ENCODE measurements at places on chromosomes 11 and 22.
A peak's percentile ranks its signal among the peaks of the same experiment; 100 is the strongest.

DNA sequence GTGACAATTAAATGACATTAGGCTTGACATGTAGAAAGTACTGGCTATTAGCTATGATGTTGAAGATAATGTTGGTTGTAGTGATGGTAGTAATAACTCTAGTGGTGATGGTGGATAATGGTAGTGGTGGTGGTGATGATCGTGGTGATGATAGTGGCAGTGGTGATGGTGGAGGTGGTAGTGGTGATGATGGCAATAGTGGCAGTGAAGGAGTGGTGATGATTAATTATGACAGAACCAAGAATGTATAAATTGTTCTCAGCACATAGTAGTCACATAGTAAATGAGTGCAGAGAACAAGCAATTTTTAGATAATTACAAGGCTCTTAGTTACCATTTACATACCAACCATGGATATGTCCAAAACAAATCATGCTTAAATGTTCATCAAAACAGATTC, 5.3 kb upstream of the CD44 start:
- DNase-seq: no peak

GRCh38 chr11:76166314-76166713, 40.0 kb downstream of the WNT11 start:
- no peak for DNase-seq

DNA sequence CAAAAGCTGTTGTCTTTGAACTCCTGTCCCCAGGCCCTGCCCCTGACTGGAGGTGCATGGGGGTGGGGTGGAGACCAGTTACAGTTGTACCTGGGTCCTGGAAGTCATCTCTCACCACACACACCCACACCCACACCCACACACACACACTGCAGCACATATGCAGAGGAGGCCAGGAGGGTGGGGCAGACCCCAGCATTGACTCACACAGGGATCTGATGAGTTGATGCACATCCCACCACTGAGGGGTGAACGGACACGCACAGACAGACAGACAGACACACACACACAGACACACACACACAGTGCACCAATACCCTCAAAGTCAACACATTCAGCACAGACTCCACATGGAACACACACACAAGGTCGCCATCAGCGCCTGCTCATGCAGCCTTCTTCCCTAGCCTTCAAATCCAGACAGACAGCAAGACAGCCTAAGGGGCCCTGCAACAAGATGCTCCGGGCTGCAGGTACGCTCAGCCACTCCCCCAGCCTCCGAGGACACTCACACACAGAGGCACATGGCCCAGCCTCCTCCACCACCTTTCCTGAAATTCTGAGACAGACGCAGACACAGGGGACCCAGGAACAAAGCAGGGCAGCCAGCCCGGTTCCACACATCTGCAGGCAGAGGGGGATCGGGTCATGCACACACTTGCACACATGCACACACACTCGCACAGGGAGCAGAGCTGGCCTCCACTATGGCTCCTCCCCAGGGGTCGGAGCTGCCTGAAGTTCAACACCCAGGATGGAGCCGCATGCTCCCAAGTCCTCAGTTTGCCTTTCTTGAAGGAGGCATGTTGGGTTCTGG, 26.5 kb downstream of the SYT7 start:
- DNase-seq: no peak

GRCh38 chr11:81899156-81899555, 834.5 kb downstream of the FAM181B start:
- DNase-seq: no peak

DNA sequence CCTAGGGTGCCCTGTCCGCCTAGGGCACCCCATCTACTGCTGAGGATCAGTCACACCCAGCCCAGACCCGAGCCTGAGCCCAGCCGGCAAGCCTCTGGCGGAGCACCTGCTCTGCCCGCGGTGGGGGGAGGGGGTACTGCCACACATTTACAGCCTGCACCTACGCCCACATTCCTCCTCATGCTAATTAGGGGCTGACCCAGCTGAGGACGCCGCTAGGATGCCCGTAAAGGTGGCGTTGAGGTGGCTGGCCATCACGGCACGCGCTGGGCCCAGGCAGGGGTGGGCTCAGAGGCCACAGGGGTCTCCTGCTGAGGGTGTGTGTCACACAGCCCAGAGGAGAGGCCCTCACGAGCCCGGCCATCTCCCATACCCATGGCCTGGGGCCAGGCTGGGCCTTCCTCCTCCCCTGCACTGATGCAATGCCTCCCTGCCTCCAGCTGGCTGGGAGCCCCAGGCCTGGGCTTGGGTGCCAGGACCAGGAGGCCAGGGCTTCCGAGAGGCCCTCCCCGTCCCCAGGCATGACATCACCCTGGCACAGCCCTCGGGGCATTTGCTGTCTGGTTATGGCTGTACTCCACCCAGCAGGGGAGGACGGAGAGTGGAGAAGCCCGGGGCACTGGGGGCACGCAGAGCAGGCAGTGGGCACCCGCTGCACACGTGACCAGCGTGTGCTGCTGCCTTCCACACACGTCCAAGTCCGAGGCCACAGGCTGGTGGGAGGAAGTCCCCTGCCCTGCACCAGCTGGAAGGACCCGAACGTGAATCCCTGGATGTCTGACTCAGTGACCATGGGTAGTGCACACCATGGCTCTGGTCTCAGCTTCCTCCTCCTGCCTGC, 12.7 kb downstream of the DUSP8 start:
- DNase-seq: peak; percentile 74

DNA sequence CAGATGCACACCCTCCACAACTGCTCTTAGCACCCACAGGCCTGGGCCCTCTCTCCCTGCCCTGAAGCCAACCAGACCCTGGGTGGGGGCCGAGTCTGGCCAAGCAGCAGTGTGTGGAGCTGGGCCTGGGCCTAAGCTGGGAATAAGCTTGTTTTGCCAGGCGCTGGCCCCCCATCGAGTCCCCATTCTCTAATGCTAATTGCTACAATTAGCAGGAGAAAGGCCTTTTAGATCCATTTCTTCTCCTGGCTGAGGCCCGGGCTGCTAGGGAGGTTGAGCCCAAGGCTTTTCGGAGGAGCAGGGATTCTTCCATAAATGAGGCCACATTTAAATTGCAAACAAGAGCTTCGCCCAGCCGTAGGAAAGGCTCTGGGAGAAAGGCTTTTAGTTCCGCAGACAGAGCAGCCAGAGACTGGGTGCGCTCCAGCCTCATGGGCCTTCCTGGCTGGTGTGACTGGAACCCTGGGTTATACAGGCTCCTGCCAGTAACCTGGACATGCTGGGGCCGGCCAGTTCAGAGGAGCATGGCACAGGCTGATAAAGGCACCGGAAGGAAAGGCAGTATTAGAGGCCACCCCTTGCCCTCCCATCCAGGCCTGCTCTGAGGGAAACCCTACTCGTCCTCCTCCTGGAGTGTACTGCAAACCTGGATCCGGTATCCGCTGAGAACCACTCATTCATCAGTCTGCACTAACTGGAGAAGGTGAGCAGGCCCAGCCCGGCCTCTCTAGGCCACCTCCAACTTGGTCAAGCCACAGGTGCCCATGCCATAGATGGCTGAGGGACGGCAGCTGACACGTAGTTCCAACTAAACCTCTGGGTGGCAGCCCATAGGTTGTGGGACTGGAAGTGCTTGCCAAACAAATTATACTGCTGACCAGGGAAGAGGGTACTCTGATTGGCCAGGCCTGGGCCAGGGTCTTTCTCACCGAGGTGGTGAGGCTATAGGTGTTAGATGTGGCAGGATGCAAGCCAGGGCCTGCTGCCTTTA, 6.2 kb downstream of the KCNQ1OT1 start:
- no peak for DNase-seq

DNA sequence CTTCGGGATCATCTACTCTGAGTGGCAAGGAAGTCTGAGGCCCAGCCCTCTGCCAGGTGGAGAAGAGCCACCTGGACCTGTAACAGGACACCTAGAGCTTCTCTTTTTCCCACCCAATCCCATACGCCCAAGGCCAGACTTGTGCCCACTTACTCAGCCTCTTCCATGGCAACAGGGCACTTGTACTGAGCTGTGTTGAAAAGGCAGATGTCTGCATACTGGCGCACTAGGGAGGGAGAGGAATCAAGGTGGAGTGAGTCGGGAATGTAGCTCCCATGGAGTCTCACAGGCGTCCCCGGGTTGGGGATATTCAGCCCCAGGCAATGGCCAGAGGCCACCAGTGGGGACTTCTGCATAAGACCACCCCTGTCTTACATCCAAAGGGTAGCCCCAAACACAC, 36.1 kb downstream of the TPBGL start:
- DNase-seq: no peak

GRCh38 chr11:104490182-104490581, 326.2 kb upstream of the PDGFD start:
- no peak for DNase-seq

DNA sequence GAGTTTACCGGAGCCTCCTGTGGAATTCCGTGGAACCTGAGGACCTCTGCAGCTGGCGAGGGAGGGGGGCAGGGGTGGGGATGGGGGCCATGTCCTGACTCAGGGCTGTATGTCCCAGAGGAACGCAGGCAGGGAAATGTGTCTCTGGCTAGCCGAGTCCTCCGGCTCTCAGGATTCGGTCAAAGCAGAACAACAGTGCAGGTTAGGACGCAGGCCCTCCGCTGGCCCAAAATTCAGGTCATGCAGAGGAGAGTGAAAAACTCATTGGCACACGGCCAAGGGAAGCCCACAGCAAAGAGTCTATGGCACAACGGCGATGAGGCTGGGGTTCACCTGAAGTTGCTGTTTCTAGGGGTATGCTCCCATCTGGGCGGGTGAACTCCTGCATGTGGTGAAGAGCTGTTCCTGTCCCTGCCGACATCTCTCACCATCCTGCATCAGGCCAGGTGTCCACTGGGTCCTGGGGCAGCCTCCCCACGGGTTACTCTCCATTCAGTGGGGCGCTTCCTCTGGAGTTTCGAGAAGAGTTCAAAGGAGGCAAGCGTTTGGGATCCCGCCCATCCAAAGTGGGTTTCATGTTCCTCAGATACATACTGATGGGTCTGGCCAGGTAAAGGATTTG, 1055.3 kb downstream of the BRD1 start:
- no peak for DNase-seq

- DNase-seq: no peak
Observed at GRCh38 chr22:46936378-46936903, 174.0 kb downstream of the TBC1D22A start.

DNA sequence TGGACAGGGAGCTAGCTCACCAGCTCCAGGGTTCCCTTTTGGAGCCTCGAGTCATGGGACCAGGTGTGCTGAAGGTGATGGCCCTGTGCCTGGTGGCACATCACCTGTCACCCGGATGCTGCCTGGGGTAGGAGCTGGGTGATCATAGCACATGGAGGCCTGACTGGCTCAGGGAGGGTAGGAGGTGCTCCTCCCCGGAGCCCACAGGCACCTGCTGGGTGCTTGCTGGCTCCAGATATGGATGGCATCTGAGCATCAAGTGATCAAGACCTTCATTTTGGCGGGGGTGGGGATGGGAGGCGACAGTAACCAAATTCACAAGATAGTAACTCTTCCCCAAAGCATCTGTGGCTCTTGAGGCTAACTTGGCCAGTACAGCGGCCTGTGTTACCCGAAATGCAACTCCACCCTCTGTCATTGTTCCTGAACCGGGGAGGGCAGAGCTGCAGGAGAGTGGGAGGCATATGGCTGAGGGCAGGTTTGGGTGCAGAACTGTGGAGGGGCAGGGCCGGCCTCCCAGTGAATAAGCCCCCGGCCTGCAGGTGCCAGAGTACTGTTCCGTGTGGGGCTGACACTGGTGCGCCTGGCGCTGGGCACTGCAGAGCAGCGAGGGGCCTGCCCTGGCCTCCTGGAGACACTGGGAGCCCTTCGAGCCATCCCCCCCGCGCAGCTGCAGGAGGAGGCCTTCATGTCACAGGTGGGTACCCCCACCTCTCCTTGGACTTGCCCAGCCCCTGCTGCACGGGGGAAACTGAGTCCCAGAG, 4.7 kb downstream of the TBC1D10C start:
- no peak for DNase-seq

DNA sequence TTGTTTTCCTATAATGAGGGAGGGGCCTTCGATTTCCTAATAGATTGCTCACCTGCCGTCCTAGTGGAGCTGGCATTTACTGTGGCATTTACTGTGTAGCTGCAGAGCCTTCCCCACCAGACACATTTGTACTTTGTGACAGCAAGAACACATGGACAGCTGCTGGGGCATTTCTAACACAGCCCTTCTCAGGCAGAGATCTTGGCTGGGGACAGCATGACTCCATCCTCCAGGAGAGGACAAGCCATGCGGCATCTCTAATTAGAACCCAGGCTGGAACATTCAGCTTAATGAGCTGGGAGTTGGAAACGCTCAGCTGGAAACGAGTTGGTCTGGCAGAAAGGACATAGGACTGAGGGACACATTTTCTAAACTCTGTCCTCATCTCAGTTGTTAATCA, 887.5 kb downstream of the NTM start:
- DNase-seq: no peak

DNA sequence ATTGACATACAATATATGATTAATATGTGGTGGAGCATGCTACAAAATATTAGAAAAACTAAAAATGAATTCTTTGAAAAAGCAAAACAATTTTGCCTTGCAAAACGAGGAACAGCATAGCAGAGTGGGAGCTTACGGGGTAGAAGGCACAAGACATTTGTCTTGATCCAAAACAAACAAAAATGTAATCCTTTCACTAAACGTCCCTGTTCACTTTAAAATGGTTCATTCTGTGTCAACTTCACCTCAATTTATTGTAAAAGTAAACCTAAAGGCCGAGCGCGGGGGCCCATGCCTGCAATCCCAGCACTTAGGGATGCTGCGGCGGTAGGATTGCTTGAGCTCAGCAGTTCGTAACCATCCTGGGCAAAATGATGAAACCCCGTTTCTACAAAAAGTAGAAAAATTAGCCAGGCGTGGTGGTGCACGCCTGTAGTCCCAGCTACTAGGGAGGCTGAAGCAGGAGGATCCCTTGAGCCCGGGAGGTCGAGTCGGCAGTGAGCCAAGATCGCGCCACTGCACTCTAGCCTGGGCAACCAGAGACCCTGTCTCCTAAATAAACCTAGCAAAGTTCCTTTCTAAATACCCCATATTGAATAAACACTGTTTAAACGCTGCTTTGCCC, 2.0 kb downstream of the PRDM10 start:
- DNase-seq: no peak

- DNase-seq: no peak
Observed at GRCh38 chr22:43521716-43522115, 109.9 kb downstream of the MPPED1 start.

DNA sequence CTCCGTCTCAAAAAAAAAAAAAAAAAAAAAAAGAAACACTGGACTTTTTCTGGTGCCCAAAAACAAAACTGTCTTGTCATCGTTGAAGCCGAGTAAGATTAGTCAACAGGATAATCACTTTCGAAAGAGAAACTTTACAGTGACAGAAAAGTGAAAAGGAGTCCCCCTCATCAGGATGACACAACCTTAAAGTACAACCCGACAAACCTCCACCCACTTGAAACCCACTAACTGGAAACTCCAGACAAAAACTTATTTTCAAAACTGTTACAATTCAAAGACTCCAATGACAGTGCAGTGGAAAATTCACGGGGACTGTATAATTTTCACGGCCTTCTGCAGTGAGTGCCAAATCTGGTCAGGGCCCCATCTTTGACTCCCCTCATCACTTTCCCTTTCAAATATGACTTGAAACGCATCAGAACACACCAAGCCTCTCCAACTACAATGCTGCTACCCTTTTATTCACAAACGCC, 1.3 kb downstream of the DENND5A start:
- DNase-seq: no peak
